ENCODE measurements at places on chromosomes 4 and X.

GRCh38 chr4:146998157-146998556, 52.5 kb upstream of the TTC29 start:
- H3K4me1 ChIP-seq, result no peaks in the 10 kb centered on the region
- no peak overlapping the region for H3K27ac ChIP-seq
- no peak overlapping the region for H3K4me3 ChIP-seq
- no peaks in the 10 kb centered on the region for H3K27me3 ChIP-seq
- H3K36me3 ChIP-seq, result no peaks in the 10 kb centered on the region
- no peak for DNase-seq

DNA sequence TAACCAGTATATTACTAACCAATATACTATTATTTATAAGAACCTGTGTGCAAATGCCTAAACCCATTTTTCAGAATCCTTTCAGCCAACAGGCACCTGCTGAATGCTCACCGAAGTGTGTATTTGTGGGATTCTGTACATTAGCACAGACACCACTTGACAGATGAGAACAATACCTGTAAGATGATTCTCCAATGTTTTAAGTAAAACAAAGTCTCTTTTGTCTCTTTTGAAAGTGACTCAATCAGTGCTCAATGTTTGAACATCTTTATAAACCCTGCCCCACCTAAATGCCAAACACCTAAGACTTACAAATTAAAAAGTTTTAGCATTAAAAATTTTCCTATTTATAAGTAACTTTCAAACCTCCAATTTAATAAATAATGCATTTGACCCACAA, 763 bp downstream of the ASB9 start:
- no peaks in the 10 kb centered on the region for H3K27me3 ChIP-seq
- H3K4me3 ChIP-seq, result no peak overlapping the region
- no peak for DNase-seq
- no peak overlapping the region for H3K27ac ChIP-seq
- no peaks in the 10 kb centered on the region for H3K4me1 ChIP-seq

- H3K4me1 ChIP-seq, result no peaks in the 10 kb centered on the region
- no peak overlapping the region for H3K4me3 ChIP-seq
- no peak overlapping the region for H3K27ac ChIP-seq
Measured at GRCh38 chrX:24494647-24495075, 29.6 kb downstream of the PDK3 start.

GRCh38 chr4:1777822-1778641, 15.1 kb upstream of the FGFR3 start:
- H3K27ac ChIP-seq, result no peak overlapping the region
- H3K4me3 ChIP-seq, result no peak overlapping the region
- no peaks in the 10 kb centered on the region for H3K4me1 ChIP-seq
- H3K27me3 ChIP-seq, result no peaks in the 10 kb centered on the region
- no peak for DNase-seq

DNA sequence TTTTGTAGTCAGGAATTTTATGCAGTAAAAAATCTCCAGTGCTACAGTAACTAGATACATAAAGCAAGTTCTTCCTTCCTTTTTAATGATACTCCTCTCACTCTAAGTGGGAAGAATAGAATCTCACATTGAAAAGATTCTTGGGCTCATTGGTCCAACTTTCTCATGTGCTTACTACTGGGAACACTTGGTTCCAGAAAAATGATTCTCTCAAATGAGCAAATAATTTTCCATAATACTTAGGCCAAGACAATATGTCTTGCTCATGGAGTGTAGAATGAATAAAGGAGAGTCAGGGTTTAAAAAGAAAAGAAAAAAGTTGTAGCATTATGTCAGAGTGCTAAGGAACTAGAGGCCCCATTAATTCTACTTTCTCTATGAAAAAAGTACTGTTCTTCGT, 197.8 kb downstream of the RASL11B start:
- H3K4me3 ChIP-seq, result no peak overlapping the region
- H3K27ac ChIP-seq, result no peak overlapping the region
- H3K27me3 ChIP-seq, result no peaks in the 10 kb centered on the region
- no peaks in the 10 kb centered on the region for H3K36me3 ChIP-seq
- DNase-seq, result no peak
- H3K4me1 ChIP-seq, result no peaks in the 10 kb centered on the region

GRCh38 chr4:182265881-182266280, 22.7 kb downstream of the TENM3 start:
- H3K4me1 ChIP-seq, result no peaks in the 10 kb centered on the region
- no peak overlapping the region for H3K4me3 ChIP-seq
- DNase-seq, result no peak
- H3K36me3 ChIP-seq, result no peaks in the 10 kb centered on the region
- no peaks in the 10 kb centered on the region for H3K27me3 ChIP-seq

DNA sequence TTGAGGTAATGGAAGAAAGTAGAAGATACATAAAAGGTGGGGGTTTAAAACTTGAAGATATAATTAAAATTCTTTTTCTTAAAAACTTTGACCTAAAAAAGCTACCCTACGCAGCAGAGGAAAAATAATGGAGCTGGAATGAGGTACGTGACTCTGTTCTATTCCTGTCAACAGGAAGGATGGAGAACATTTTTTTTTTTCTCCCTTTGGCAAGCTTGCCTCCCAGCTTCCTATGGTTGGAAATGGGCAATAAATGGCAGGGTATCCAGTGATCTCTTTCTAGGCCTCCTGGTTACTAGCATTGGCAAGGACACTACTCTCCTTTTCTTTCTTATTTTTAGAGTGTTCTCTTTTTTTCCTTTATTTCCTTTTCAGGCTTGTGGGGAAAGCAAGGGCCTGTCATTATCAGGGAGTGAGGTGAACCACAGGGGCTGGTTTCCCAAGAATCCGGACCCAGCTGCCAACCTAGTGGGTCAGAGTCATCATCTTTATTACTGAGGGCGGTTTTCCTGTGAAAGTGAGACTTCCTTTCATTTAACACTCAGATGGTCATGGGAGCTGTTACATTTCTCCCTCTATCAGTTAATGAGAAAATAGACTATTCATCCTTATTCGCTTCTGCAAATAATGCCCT, 224.6 kb downstream of the SPRY1 start:
- no peak overlapping the region for H3K4me3 ChIP-seq
- DNase-seq, result no peak
- no peak overlapping the region for H3K27ac ChIP-seq
- no peaks in the 10 kb centered on the region for H3K36me3 ChIP-seq
- H3K27me3 ChIP-seq, result no peaks in the 10 kb centered on the region

GRCh38 chr4:136369073-136369472, 1163.2 kb downstream of the PCDH18 start:
- no peaks in the 10 kb centered on the region for H3K27me3 ChIP-seq
- H3K4me3 ChIP-seq, result no peak overlapping the region
- H3K36me3 ChIP-seq, result no peaks in the 10 kb centered on the region

DNA sequence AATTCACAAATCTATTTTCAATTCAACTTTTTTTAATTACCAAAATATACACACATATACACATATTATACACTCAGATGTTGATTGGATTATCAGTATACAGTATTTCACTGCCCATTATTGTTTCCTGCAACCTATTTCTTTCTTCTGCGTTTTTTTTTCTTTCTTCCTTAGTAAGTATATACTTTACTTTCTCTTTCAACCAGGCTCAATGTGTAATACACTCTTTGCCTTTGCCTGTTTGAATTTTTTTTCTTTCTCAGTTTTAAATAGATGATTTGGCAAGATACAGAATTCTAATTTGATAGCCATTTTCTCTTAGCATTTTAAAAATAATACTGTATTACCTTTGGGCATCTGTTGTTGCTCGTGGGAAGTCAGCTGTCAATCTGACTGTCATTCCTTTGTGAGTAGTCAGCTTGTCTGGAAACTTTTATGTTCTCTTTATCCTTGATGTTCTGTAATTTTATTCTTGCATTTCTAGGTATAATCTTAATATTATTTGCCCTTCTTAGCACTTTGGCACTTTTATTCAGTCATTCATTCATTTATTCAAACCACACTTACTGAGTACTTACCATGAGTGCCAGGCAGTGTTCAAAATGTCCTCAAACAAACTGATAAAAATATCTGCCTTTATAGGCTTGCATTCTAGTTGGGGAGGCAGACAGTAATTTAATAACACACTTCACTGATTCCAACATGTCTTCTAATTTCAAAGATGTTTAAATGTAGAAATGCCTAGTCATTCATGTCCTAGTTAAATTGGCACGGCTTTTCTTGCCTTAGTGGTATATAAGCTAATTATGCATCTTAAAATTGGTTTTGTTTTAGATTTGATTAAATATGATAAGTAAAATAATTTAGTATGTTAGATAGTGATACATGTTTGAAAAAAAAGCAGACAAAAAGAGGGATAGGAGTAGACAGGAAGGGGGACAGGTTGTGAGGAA, 3.7 kb downstream of the USP38 start:
- no peaks in the 10 kb centered on the region for H3K4me1 ChIP-seq
- no peak overlapping the region for H3K27ac ChIP-seq
- no peaks in the 10 kb centered on the region for H3K27me3 ChIP-seq

DNA sequence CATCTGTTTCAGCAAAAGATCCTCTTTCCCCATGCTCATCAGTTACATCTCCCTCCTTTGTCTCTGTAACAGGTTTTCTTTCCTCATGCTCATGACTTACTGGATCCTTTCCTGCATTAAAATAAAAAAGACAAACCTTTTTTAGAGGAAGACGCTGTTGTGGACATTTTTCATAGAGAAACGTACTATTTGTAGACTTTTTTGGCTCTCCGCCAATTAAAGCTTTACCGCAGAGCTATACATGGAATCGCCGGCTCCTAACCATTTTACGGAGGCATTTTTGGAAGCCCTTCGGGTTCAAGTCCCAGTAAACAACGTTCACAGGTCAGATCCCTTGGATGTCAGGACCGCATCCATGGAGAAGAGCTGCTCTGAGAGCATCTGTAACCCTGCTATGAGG, 1.3 kb downstream of the FAM9C start:
- no peaks in the 10 kb centered on the region for H3K36me3 ChIP-seq
- H3K27ac ChIP-seq, result no peak overlapping the region
- DNase-seq, result no peak

DNA sequence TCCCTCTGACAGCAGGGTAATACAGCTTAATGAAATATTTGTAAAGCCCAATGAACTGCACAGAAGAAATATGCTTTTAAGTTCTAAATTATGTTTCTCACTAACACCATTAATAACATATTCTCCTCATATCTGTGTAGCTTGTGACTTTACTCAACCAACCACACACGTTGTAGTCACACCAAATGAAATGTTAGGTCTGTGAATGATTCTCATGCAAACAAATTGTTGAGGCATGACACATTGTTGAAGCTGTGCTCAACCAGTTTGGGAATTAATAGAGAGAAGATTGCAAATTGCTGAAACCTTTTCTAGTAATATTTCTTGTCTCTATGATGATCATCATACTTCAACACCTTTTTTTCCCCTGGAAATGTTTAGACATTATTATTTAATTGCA, 645.9 kb downstream of the PCDH7 start:
- no peak for DNase-seq
- H3K27me3 ChIP-seq, result no peaks in the 10 kb centered on the region
- no peak overlapping the region for H3K4me3 ChIP-seq

DNA sequence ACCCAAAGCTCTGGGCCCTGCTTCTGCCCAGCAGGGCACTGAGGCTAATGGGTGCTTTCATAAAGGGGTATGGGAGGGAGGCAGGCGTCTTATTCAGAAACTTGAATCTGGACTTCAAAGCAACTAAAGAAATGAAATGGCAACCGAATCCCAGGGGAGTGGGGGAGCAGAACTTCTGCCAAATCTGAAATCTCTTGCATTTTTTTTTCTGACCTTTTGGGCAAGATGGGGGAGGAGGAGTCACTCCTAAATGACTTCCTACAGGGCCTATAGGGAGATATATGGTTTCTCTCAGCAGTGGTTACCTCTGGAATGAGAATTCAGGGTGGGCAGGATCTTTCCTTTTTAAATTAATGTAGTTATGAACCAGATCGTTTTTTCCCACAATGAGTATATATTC, 30.6 kb upstream of the KIAA1210 start:
- H3K4me3 ChIP-seq, result no peak overlapping the region
- no peaks in the 10 kb centered on the region for H3K27me3 ChIP-seq
- no peak for DNase-seq
- H3K27ac ChIP-seq, result no peak overlapping the region
- no peaks in the 10 kb centered on the region for H3K36me3 ChIP-seq

DNA sequence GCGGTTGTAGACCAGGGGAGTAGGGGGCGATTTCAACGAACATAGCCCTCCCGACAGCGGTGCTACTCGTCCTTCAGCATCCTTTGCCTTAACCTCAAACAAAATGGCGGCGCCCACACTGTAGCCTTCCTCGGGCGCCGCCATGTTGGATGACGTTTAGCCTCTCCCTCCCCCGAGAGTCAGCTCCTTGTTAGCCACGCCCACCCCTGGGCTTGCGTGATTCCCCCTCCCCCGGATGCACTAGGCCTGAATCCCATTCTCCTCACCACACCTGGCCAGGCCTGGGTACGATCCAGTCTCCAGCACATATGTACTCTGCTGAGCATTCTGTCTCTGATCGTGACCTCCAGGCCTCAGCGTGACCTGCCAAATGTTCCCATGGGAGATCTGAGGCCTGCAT, 49.0 kb upstream of the ZNF157 start:
- H3K36me3 ChIP-seq, result no peaks in the 10 kb centered on the region
- no peak overlapping the region for H3K4me3 ChIP-seq
- H3K4me1 ChIP-seq, result no peaks in the 10 kb centered on the region
- peak; percentile 73 for DNase-seq

DNA sequence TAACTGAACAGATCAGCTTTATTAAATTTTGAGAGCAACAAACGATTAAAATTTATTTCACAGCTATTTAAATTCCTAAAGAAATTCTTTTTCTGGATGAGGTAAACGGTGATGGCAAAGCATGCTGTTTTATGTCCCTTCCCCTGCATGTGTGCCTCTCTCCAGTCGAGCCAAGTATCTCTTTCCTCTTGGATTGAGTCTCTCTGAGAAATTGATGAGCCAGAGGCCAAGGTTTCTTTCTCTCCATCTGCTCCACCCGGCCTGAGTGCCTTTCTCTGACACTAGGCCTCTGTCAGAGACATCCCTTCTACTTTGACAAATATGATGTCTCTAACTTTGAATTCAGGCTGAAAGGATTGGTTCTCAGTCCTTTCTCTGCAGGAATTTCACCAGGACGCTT, 42.6 kb upstream of the PARM1 start:
- no peak for DNase-seq
- H3K4me3 ChIP-seq, result no peak overlapping the region
- no peaks in the 10 kb centered on the region for H3K4me1 ChIP-seq
- H3K27me3 ChIP-seq, result no peaks in the 10 kb centered on the region
- H3K36me3 ChIP-seq, result no peaks in the 10 kb centered on the region

Data from ovary (tissue), 10 donors.